ENCODE measurements at places on chromosomes 2 and 18.

- DNase-seq, result no peak
Measured at GRCh38 chr2:6471419-6471818, 394.3 kb downstream of the CMPK2 start.

- no peak for DNase-seq
Measured at GRCh38 chr2:122808286-122808969, 1053.0 kb downstream of the TSN start.

GRCh38 chr2:171310889-171311288 is 122.9 kb downstream of the METTL8 start:
- DNase-seq, result no peak

DNA sequence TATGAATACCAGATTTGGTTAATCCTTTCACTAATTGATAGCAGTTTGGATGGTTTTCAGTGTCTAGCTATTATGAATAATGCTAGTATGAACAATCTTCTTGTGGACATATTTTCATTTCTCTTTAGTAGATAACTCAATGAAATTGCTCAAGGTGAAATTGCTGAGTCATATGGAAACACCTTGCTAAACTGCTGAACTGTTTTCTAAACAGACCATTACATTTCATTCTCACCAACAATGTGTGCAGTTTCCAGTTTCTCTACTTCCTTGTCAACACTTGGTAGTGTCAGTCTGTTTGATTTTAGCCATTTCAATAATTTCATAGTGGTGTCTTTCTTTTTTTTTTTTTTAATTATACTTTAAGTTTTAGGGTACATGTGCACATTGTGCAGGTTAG is 250.0 kb downstream of the HRH4 start:
- DNase-seq, result no peak

DNA sequence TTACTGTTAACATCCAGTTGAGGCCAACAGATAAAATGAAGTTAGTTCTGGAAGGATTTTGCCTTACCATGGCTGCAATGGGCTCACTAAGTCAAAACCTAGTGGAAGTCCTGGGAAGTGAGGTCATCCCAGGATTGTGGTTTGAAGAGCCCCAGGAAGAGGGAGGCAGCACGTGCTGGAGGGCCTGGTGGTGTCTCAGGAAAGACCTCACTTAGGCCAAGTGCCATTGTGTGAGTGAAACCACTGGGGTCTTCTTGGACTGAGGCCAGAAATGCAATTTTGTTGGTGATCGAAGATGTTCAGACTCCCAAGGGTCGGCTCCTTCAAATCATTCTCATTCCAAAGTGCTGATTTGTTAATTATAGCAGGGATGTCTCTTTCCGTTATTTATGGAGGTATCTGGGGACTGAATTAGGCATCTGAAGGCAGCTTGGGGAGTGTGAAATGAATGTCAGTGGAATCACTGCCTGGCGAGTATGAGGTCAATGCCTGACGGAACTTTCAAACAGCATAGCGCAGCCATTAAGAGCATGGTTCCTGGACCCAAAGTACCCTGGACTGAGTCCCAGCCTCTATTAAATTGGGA is 60.0 kb downstream of the IL1R2 start:
- DNase-seq, result peak; percentile 64

- DNase-seq, result no peak
Measured at GRCh38 chr2:6896930-6897759, 19.6 kb downstream of the RSAD2 start.

GRCh38 chr2:24984912-24985311 is 13.2 kb upstream of the DNAJC27 start:
- DNase-seq, result no peak

All from suprapubic skin (tissue), 4 donors.